ENCODE measurements at places on chromosomes 1 and 21.

DNA sequence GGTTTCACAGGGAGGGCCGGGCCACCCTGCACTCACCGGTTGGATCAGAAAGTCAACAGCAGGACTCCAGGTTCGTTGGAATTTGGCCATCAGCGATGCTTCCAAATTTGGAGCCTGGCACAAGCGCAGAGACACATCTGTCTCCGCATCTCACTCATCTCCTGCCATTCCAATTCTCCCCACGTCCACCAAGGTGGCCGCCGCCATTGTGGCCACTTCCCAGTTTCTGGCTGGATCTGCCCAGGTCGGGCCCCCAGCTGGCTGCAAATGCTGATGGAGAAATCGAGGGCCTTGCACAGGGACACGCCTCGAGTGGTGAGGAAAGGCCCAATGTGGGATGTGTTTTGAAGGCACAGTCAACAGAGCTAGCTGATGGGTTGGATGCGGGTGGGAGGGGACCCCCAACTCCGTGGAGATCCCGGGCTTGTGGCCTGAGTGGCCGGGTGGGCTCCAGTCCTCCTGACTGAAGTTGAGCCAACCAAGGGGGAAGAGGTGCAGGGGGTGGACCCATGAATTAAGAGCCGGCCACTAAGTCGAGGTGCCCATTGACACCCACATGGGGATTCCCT is 102.7 kb downstream of the CRYAA start:
- no peak for DNase-seq

GRCh38 chr1:218659911-218660677 is 315.0 kb downstream of the TGFB2 start:
- no peak for DNase-seq

- no peak for DNase-seq
These were observed 13.3 kb upstream of the CHI3L2 start for GRCh38 chr1:111214074-111214801.

DNA sequence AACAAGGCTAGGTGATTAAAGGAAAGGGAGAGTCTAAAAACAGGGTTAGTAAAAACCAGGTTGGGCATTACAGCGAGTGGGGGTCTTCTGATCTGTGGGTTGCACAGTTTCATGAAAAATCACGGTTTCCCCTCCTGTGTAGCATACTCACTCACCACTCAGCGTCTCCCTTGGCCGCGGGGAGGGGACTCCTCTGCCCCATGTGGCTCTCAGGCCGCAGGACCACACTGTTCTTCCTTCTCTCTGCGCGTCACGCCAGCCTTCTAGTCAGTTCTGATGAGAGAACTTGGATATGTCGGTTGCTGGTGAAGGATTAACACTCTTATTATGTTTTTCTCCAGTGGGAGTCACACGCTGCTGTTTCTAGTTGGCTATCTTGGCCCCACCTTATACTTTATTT is 254.6 kb upstream of the LRRC7 start:
- DNase-seq = no peak

GRCh38 chr1:17559615-17560419 is 20.3 kb downstream of the ARHGEF10L start:
- no peak for DNase-seq

GRCh38 chr1:206470692-206471414 is 577 bp downstream of the IKBKE start:
- peak; percentile 61 for DNase-seq

GRCh38 chr21:15809818-15810217 is 80.0 kb downstream of the USP25 start:
- DNase-seq = no peak

DNA sequence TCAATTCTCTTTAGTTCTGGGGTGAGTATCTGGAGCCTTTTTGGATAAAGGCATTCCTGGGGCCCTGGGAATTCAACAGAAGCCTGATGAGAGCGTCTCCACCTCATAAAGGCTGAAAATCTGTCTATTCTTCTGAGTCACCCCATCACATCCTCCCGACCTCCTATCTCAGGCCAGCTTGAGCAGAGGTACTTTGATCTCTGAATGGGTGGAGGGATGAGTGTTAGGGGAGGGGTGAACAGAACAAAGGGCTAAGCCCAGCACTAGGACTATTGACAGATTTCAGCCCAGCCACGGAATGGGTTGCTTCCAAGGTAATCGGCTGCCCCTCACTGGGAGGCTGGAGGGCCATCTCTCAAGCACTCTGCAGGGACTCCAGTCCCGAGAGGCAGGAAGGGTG is 2.5 kb upstream of the MYBPH start:
- DNase-seq = no peak

GRCh38 chr21:18803624-18804023 is 400.0 kb upstream of the TMPRSS15 start:
- DNase-seq = no peak

- DNase-seq = no peak
These were observed 26.4 kb downstream of the HENMT1 start for GRCh38 chr1:108634521-108634920.

- DNase-seq = no peak
These were observed 20.0 kb downstream of the GLRX2 start for GRCh38 chr1:193085263-193085662.

DNA sequence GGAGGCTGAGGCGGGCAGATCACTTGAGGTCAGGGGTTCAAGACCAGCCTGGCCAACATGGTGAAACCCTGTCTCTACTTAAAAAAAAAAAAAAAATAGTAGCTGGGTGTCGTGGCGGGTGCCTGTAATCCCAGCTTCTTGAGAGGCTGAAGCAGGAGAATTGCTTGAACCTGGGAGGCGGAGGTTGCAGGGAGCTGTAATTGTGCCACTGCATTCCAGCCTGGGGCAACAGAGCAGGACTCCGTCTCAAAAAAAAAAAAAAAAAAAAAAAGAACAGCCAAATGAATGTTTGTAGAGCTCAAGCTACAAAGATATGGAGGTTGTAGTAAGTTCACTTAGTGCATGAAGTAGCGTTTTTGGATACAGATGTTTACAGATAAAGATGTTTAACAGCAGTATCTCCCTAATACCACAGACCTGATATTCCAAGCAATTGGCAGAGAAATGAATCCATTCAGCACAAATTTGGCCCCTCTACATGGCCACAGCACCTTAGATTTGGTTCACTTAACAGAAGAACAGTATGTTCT is 49.5 kb upstream of the IPO9 start:
- no peak for DNase-seq

DNA sequence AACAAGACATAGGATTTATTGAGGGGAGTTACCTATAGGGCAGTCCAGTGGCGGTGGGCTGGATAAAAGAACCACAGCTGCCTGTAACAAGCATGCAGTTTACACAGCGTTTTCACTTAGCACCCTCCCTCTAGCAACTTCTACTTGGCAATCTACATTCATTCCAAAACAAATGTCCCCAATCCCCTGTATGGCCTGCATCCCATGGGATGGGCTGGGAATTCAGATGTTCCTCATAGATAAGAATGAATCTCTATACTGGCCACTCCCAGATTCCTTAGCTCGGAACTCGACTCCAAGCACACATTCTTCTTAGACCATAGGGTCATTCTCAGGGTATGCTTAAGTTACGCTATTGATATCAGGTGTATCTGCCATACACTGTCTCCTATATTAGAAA is 33.3 kb downstream of the PCP4 start:
- no peak for DNase-seq

GRCh38 chr1:43659212-43660166 is 9.5 kb downstream of the KDM4A start:
- DNase-seq = no peak

DNA sequence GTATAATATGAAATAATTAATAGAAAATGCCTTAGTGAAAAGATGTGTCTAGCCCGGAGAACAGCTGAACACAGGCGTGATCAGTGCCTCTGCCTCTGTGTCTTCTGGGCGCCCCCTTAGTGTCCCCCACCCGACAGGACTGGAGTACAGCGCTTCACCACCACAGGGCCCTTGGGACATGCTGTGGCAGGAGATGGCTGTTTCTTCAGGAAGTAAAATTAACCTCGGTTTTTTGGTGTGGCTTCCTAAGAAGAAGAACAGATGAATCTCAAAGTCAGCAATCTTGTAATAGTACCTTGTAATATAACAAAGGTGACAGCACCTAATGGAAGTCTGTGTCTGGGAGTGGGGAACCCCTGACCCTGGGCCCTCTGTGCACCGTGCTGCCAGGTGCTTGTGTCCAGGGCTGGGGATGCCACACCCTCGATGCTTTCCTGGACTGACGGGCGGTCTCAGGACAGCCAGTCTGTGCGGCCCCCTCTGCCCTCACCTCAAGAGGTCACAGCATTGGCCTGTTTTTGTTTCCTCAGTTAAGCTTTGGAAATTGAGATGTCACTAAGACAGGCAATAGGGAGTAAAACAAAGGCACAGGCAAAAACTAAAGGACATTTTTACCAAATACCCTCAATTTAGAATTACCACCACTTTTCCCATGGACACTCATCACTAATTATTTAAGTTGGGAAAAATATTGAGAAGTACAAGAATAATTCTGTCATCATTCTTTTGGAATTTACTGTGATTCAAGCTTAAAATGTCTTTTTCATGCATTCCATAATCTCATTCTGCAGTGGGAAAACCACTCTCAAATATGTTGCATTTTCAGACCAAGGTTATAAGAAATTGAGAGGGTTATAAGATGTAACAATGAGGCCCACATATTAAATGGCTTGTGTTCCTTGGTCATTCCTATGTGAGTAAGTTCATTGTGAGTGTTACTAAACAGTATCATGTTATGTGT is 79.3 kb downstream of the ADARB1 start:
- no peak for DNase-seq

GRCh38 chr1:166338105-166338504 is 171.3 kb upstream of the FAM78B start:
- DNase-seq = no peak

DNA sequence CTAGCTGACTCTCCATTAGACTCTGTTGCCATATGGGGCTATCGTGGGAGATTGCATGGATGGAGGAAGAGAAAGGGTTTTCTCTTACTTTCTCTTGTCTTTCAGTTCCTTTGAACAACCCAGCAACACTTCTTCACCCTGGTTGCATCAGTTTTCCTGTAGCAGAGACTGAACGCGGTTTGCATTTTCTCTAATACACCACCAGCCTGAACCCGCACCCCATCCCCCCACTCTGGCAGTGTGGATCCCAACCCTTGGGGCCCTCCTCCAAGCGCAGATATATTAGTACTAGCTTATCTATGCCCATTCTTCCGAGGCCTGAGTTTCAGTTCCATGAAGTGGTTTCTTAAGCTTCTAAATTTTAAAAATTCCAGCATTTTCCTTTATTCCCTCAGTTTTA is 12.6 kb downstream of the DR1 start:
- DNase-seq = no peak

- DNase-seq = no peak
These were observed 15.2 kb upstream of the ST3GAL3 start for GRCh38 chr1:43691871-43692815.

GRCh38 chr21:38126666-38127303 is 130.0 kb upstream of the KCNJ15 start:
- DNase-seq = peak; percentile 34

- no peak for DNase-seq
These were observed 745 bp upstream of the ANP32E start for GRCh38 chr1:150236614-150237100.

DNA sequence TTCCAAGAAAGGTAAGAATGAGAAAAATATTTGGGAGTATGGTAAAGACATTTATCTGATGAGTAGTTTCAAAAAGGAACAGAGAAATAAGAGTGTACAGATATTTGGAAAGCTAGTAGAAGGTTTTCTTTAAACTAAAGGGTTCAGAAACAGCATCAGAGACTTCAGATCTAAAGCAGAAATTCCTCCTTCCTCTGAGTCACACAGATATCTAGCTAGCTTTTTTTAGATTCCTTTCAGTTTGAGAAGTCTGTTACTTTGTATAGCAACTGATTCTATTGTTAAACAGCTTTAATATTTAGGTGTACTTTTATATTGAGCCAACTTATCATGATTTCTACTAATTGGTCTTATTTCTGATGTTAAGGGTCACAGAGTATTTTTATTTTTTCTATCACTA is 4.7 kb downstream of the AMY2B start:
- DNase-seq = no peak

GRCh38 chr1:41500378-41500777 is 15.9 kb upstream of the EDN2 start:
- no peak for DNase-seq

DNA sequence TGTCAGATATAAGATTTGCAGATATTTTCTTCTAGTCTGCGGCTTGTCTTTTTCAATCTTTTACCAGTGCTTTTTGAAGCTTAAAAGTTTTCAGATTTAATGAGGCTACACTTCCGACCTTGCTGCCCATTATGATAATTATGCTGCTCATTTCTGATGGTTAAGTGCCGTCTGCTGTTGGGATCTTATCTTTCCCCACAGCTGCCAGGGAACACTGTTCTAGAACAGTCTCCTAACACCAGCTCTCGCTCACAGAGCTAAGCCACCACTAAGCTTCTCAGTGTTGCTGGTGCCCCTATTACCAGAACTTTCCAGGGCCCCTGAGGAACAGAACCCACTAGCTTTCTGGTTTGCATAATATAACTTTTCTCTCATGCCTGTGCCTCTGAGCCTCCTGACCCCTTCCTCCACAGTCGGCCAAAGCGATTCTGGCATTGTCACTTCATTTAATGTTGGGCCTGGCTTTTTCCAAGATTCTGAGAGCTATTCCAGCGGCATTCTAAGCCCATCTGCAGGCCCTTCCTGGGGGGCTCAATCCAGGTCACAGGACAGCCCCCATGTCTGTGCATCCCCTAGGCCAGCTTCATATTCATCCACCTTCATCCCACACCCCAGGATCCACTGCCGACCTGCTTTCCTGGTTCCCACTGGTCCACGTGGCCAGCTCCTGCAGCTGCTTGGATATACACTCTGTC is 237.0 kb downstream of the PTPRU start:
- no peak for DNase-seq

DNA sequence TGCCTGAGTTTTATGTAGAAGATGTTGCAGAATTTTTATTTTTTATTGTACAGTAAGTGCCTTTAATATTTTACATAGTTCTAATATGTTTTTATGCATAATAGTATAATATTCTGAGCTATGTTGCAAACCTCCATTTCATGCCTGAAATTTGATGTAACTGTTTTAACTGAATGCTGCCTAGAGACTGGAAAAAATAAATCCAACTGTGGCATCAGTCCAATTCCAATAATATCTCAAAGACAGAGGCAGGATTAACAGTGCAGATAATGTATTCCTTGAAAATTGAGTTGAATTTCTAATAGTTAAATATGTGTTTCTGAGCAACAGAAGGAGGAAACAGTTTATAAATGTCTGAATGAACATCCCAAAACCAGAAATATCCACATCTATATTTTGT is 61.1 kb upstream of the KIF1B start:
- DNase-seq = peak; percentile 31

- DNase-seq = peak; percentile 89
These were observed 26.2 kb upstream of the NGF start for GRCh38 chr1:115364046-115364779.

All from muscle of back (tissue), 13 donors.